HuH-7.5 (cell line): ENCODE measurements at places on chromosomes 12 and 14.

- DNase-seq: no peak
Observed at GRCh38 chr12:21296751-21297406, 37.8 kb downstream of the SLCO1A2 start.

DNA sequence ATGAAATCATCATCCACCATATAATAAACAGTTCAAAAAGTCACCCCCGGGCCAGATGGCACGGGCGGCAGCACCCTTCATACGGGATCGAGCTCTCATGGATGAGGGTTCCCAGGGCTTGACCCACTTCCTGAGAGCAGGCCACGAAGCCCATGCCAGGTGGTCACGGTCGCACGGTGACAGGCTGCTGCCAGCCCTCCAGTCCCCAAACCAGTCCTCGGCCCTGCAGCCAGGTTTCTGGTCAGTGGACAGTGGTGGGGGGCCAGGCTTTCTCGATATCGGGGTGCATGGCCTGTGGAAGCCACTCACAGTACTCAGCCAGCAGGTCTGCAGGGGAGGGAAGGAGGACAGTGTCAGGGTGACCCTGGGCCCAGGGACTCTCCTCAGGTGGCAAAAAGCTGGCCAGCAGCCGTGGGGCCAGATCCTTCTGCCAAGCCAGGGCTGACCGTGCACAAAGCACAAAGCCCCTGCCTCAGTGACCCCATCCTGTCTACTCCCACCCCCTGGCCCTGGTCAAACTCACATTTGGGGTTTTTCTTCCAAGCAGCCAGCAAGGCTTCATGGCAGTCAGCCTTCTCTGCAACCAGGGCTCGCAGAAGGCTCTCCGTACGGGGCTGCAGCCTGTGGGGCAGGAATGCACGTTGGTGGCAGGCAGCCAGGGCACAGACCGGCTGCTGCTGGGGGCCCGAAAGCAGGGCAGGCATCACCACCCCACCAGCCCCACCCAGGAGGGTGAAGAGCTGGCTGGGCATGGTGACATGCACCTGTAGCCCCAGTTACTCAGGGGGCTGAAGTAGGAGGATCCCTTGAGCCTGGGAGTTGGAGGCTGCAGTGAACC, 33.3 kb upstream of the UBC start:
- no peak for DNase-seq

- DNase-seq: no peak
Observed at GRCh38 chr12:115163710-115164109, 479.7 kb upstream of the TBX3 start.

DNA sequence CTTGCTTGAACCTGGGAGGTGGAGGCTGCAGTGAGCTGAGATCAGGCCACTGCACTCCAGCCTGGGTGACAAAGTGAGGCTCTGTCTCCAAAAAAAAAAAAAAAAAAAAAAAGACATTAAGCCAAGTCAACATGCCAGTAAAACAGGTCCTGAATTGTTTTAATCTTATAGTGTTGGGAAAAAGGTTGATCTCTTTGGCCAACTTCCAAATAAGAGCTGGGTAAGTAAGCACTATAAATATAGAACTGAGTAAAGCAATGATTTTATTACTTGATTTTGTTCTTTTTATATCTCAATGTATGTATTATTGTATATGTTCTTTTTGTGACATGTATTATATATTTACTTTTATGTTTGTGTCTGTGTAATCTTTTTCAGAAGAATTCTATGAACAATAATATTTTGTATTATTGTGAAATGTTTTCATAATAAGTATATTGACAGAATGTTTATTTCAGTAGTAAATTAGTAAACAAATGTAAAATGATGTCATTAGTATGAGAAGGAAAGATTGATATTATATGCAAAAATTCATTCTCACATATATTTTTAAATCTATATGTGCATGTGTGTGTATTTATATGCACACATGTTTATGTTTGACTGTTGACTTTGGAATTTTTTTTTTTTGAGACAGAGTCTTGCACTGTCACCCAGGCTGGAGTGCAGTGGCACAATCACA, 9.6 kb upstream of the AKAP6 start:
- DNase-seq: no peak

DNA sequence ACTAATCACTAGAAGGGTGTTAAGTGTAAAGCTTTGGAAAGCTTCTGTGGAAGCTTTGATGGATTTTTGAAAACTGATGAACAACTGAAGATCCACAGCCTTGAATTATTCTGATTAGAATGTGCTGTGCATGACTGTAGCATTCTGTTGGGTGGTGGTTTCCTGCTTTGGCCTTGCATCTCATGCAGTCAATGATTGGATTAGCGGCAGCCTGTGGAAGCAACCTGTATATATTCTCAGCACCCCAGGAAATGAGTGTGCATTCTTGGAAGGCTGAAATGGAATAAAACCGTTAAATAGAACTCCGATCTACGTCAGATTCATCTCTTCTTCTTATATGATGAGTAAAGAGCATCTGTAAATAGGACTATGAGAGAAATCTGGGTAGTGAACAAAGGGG, 120.2 kb downstream of the SLC16A7 start:
- no peak for DNase-seq

- no peak for DNase-seq
Observed at GRCh38 chr14:93619176-93619793, 169.0 kb downstream of the PRIMA1 start.

DNA sequence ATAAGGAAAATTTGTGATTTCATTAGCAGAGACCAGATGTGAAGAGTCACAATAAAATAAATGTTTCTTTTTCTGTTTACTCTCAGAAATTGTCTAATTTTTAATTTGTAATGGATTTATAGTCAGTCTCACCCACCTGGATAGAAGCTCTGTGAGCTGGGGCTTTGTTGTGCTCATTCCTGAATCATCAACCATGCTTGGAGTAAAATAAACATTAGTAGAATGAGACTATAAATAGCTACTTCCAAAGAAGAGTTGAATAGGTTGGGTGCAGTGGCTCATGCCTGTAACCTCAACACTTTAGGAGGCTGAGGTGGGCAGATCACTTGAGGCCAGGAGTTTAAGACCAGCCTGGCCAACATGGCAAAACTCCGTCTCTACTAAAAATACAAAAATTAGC, 185.3 kb upstream of the FBXO33 start:
- no peak for DNase-seq

DNA sequence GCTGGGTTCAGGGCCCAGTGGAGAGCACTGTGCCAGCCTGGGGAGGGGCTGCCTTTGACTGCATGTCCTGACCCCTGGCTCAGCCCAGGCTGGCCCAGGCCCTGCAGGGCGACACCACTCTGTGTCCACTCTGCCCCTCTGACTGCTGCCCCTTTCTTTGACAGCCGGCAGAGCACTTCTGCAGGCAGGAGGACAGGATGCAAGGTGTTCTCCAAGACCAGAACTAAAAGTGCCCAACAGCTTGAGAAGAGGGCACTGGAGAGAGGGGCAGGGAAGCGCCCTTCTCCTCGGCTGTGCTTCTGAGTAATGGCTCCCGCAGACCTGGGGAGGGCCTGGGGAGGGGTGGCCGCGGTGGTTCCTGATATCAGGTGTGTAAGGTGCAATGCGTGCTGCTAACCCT, 72.7 kb downstream of the WDR20 start:
- no peak for DNase-seq

GRCh38 chr12:92786045-92786444, 83.3 kb downstream of the PLEKHG7 start:
- DNase-seq: no peak

DNA sequence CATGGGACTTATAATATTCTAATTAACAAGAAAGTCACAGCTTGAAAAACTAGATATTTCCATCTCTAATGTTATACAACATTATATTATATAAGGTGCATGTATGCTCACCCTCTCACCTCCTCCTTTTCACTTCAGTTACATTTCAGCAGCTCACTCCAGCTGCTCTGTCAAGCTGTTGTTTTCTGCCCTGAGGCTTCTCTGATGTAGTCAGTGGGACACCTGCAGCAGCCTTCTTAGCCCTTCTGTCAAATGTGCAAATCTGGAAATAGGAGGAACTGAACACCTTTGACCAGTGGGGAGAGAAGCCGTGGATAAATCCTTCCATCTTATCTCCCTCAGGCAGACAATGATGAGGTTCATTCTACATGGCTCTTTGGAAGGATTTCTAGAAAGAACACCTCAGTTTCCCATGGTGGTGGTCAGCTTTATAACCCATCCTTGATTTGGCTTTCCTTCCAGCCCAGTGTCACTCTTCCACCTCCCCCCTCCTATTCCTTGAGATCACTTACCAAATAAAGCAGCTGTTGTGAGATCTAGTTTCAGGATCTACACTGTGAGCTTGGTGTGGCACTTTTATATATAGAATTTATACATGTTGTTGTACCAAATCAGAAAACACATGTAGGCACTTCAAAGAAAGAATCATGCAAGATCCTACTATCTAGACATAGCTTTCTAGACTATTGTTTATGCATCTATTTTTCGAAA, 79.6 kb upstream of the STK38L start:
- no peak for DNase-seq

DNA sequence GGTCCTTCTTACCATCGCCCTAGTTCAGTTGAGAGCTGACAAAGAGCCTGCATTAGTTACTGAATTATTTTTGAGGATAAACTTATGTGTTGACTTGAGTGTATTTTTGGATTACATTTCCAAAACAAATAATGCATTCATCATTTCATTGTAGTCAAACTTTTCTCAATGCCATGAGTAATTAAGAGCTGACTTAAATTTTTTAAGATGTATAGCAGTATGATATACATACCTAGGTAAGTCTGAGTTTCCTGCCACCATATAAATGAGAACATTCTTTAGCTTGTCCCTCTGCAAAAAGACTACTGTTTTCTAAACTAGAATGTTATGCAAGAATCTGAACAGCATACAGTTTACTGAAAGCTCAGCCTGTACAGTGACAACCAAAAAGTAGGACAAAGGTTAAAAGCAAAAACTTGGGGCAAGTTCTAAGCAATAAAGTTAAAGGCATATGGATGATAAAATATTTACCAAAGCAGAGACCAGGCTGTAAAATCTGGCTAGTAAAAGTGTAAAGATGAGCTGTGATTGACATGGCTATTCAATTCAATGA, 82.1 kb upstream of the FERMT2 start:
- DNase-seq: no peak

DNA sequence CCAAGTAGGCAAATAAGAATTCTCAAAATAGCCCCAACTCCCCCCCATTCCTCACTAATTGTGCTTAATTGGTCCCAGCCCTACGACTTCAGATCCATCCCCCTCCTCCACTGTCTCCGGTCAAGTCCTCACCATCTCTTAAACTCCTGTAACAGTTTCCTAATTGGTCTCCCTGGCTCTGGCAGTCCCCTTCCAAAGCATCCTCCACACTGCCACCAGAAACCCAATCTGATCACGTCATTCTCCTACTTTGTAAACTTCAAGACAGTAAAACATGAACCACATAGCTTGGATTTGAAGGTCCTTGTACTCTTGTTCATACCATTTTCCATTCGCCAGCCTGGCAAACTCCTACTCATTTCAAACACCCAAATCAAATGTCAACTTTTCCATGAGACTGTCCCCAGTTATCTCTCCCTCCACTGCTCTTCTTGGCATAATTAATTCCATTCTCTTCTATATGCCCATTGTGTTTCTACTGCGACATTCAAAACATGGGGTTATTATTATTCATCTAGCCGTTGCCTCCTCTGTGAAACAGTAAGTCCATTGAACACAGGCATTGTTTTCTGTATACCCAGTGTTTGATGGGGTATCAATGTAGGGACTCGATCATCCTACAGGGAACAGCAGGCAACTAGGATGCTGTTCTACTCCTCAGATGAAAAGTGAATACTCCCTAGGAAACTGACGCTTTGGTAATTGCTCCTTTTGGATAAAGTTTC, 104.6 kb downstream of the EGLN3 start:
- no peak for DNase-seq

DNA sequence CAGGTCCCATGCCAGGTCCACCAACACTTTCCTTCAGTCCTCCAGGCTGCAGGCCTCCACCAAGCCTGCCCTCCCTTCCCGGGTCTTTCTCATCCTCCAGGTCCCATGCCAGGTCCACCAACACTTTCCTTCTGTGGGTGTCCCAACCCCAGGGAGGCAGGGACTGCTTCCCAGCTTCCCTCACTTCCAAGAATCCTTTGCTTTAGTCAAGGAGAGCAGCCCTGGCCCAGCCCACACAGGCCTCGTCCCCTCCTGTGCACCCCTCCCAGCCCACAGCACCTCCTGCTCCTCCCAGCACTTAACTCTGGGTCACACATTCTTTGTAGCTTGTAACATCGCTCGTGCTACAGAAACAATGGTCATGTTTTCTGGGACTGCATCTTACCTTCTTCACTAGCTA, 72.9 kb downstream of the TESC start:
- DNase-seq: no peak

- DNase-seq: no peak
Observed at GRCh38 chr12:130714591-130715149, 1.4 kb downstream of the RIMBP2 start.

- DNase-seq: no peak
Observed at GRCh38 chr12:104680070-104680469, 223.3 kb downstream of the CHST11 start.
